ENCODE measurements at places on chromosomes 12 and 14.

GRCh38 chr12:64097366-64098105, 124.6 kb downstream of the KICS2 start:
- DNase-seq, result no peak

DNA sequence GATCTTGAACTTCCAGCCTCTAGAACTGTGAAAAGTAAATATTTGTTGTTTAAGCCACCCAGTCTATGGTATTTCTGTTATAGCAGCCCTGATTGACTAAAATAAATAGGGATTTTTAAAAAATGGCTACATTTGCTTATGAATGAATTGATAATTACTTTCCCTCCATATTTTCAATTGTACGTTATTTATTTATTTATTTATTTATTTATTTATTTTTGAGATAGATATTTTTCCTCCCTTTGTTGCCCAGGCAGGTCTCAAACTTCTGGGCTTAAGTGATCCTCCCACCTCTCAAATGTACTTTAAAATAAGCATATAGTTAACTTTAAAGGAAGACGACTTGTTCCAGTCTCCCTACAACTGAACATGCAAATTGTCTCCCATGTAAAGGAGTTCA, 76.0 kb upstream of the HMGA2 start:
- DNase-seq, result no peak

DNA sequence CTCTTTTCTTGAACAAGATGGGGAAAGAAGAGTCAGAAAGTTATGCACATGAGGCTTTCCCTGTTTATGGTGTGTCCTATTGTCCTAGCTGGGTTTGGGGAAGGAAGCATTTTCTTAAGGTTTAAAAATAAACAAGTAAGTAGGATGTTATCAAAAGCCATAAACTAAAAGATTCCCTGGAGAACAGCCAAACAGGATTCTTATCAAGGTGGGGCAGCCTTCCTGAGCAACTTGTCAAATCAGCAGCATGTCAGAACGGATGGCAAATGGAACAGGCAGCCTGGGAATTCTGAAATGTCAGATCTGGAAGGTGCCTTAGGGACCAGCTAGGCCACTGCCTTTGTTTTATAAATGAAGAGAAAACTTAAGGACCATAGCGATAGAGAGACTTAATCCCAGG, 152.2 kb upstream of the RGS6 start:
- DNase-seq, result no peak

DNA sequence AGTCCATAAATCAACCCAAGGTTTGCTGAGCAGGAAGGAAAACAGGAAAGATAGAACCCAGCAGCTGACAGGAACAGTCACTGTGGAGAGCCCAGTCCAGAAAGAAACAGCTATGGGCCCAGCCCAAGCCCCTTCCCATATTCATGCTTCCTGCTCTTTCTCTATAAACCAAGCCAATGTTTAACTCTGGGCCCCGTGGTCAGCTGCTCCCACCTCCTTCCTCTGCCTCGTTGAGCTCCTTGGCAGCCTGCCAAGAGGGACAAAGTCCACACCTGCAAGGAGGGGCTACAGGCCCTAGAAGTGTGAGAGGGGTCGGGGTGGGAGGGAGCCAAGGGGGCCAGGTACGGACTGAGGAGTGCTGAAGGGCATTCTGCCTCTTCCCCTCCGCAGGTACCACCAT, 10.0 kb downstream of the SLC6A13 start:
- DNase-seq, result no peak

GRCh38 chr14:35352274-35353233, 52.0 kb downstream of the NFKBIA start:
- DNase-seq, result no peak

DNA sequence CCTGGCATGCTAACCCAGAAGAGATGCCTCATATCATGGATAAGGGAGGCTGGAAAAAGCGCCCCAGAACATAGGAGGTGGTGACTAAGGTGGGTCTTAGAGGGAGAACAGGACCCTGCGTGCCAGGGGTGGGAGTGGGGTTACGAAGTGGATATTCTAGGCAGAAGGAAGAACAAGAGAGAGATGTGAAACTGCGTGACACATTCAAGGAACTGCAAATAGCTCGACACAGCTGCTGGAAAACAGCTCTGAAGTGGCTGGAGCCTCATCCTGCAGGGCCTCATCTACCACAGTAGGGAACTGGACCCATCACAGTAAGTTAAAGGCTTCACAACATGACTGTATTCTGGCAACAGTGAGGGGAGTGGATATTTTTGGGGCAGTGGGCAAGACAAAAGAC, 61.1 kb downstream of the RNF34 start:
- DNase-seq, result no peak

DNA sequence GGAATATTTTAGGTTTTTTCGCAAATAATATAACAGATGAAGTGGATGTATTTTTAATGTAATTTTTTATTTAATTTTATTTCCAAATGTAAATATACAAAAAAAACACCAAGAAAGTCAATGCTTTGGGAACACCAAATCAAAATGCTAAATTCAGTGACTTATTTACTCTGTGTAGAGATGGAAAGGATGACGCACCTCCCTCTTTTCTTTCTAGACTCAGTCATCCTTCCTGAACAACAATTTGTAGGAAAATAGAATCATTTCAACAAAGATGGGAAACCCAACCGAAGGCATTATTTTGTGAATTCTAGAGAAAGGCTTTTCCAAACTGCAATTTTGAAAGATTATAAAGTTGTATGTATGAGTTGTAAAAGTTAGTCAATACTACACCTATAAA, 57.7 kb downstream of the CCER1 start:
- no peak for DNase-seq

- DNase-seq, result no peak
Measured at GRCh38 chr12:39369756-39370155, 73.2 kb downstream of the KIF21A start.

DNA sequence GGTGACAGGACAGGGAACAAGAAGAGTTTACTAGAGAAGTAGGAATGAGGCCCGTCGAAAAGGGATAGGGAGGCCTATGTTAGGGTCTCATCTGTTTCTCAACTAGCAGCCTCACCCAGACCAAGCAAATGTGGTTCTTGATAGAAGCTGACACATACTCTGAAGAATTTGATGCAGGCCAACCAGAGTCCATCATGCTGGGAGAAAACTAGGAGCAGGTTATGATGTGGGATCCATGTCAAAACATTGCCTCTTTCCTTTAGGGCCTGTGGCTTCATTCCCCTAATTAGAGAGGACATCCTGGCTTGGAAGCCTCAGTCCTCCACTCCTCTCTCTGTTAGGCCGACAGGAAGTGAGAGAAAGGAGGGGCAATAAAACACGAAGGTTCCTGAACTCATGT, 122.8 kb downstream of the NTF3 start:
- no peak for DNase-seq

- no peak for DNase-seq
Measured at GRCh38 chr12:77001276-77001675, 64.1 kb downstream of the E2F7 start.

- DNase-seq, result no peak
Measured at GRCh38 chr12:95227818-95228356, 10.3 kb downstream of the VEZT start.

DNA sequence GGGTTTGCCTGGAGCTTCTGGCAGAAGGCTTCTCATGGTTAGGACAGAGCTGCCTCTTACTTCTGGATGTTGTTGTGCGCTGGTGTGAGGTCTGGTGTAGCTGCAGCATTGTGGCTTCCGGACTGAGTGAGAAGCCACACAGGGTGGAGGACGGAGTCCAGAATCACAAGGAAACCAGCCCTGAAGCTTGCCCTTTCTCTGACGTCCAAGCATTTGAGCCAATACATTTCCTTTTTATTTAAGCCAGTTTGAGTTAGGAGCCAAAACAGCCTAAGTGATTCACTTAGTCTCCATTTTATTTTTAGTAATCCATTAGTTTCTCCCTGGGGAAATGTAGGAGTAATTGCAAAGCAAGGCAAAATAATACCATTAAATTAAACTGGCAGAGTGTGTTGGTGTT, 402.4 kb upstream of the RGS6 start:
- DNase-seq, result no peak

GRCh38 chr14:22767323-22767589, 768 bp downstream of the OXA1L start:
- DNase-seq, result no peak

DNA sequence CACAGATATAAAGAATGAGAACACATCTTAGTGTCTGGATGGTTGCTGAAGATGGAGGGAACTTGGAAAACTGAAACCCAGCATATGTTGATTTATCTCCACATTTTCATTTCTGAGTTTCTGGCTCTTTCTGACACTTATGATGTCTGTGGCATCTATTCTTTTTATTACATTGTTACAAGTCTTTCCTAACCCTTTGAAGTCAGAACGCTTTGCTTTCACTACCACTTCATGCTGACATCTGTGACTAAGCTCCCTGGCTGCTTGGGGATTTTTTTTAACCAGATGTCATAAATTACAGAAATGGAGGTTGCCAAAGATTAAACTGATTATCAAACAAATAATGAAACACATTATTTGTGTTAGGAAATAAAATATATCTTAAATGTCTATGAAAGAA, 188.7 kb downstream of the KITLG start:
- DNase-seq, result no peak

DNA sequence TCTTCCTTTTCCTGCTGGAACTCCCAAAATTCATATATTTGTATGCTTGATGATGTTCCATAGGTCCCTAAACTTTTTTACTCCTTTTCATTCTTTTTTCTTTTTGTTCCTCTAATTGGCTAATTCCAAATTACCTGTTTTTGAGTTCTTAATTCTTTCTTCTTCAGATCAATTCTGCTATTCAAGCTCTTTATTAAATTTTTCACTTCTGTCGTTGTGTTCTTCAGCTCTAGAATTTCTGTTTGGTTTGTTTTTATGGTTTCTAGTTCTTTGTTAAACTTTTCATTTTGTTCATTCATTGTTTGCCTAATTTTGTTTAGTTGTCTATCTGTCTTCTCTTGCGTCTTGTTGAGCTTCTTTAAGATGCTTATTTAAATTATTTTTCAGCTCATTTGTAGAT, 154.8 kb downstream of the TPH2 start:
- DNase-seq, result no peak

DNA sequence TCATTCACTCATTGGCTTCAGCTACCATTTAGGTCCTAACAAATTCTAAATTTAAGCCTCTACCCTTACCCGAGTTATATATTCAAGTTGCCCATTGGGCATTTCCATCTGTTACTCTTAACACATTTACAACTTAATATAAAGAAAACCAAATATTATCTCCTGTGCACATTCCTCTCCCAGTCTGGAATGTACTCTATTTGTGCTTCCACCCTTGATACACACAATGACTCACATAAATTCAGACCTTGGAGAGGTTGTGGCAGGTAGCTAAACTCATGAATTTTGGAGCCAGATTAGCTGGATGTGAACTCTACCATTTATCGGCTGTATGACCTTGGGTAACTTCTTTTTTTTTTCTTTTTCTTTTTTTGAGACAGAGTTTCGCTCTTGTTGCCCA, 51.1 kb downstream of the BRMS1L start:
- DNase-seq, result no peak

DNA sequence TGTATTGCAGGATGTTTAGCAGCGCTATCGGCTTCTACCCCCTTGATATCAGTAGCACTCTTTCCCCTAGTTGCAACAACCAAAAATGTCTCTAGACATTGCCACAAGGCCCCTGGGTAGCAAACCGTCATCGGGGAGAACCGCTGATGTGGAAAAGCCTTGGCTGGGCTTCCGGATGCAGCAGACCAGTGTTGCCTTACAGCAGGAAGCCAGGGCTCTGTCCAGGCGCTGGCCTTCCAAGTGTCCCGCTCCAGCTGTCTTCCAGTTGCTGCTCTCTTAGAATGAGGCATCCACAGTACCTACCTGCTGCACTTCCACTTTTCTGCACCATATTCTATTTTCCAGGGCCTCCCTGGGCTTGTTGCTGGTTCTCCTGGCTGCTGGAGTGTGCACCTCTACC, 22.6 kb upstream of the SLC10A1 start:
- DNase-seq, result no peak

Data from D721Med (cell line).